ENCODE measurements at places on chromosomes 11 and 22.

DNA sequence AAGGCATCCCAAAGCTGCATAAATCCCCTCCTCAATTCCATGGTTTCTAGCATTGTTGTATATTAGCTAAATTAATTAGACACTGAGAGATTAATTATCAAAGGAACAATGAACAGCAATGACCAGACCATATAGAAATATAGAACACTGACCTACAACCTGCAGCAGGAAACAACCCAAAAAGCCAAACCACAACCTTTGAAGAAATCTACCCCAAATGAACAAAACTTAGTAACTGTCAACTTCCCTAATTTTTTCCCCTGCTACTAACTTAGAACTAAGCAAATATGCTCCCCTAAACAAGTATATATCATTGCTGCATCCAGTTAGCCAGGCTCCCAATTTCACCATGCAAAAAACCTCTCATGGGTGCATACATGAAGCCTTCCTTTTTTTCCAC, 268.0 kb upstream of the ANO3 start:
- no peak for DNase-seq

GRCh38 chr11:107591378-107592230, 657 bp downstream of the ELMOD1 start:
- DNase-seq, result no peak

DNA sequence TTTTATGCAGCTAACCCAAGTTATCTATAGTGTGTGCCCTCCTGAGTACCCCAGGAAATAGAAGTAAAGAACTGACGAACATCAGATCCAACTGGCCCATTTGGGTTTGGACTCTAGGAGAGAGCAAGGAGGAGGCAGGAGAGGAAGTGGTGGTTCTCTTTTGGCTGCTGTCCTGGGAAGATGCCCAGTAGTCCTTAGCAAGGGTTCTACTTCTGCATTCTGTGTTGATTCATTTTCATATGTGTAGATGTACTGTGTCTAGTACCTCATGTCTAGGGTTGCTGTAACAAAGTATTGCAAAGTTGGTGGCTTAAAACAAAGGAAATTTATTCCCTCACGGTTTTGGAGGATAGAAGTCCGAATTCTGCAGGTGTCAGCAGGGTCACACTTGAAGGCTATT, 6.6 kb upstream of the MMP27 start:
- no peak for DNase-seq

DNA sequence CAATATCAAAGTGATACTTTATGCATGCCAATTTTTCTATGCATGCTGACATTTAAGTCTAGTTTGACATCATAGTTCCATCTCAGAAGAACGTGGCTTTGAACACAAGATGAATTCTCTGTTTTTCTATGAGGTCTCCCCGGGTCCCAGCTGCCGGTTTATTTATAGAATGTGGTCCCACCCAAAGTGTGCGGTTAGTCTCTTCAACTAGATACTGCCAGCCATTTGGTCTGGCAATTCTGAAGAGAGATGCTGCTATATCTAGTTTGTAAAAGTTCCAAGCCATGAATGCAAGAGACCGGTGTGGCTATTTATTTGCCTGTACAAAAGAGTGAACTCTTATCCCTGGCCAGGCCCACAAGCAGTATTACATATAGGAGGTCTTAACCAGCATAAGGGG, 9.2 kb downstream of the OR5A2 start:
- DNase-seq, result no peak

DNA sequence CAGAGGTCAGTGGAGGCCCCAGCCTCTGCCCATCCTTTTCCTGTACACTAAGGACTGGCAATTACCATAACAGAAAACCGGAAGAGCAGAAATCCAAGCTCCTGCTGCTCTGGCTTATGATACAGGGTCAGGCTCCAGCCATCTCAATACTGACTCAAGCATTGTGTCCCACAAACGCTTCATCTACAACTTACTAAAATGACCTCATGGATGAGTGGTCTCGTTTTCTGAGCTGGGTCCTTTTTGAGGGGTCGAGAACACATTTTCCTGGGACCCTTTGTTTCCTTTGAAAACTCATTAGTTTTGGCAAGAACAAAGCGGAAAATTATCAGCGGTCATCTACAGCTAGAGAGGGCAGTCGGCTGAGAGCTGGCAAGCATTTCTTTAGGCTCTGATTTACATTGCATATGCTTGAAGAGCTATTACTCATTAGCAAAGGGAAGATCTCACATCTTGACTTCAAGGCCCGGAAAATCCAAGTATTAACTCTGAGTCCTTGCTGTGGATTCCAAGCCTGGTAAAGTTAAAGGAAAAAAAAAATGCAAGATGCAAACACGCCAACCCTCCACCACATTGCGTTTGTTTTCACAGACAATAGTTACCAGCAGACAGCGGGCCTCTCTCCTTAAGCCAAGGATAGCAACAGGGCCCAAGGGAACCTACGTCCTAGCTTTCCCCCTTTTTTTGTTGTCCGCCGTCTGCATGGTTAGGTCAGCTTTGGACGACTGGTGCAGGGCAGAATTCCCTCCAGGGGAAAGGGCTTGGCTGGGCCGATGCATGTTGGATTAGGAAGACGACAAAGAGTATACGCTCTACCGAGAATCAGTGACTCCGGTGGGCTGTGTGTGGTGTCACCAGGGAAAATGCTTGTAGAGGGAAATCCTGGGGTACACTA, 1.8 kb downstream of the TESMIN start:
- no peak for DNase-seq

DNA sequence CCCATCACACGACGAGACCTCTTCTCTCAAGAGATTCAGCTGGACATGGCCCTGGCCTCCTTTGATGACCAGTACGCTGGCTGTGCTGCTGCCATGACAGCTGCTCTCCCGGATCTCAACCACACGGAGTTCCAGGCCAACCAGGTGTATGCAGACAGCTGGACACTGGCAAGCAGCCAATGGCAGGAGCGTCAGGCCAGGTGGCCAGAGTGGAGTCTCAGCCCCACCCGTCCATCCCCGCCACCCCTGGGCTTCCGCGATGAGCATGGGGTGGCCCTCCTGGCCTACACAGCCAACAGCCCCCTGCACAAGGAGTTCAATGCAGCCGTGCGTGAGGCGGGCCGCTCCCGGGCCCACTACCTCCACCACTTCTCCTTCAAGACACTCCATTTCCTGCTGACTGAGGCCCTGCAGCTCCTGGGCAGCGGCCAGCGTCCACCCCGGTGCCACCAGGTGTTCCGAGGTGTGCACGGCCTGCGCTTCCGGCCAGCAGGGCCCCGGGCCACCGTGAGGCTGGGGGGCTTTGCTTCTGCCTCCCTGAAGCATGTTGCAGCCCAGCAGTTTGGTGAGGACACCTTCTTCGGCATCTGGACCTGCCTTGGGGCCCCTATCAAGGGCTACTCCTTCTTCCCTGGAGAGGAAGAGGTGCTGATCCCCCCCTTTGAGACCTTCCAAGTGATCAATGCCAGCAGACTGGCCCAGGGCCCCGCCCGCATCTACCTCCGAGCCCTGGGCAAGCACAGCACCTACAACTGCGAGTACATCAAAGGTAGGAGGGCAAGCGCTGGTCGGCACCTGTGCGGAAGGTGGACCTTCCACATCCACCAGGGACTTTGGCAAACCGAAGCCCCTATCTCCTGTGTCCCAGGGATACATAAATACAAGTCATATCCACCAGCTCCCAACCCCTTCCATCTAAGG, 11.3 kb downstream of the CHRNA10 start:
- no peak for DNase-seq

- DNase-seq, result no peak
These were observed 20.9 kb downstream of the TSKU start for GRCh38 chr11:76803811-76804600.

- no peak for DNase-seq
These were observed 16.7 kb downstream of the SSH3 start for GRCh38 chr11:67320011-67320410.

- DNase-seq, result no peak
These were observed 10.7 kb downstream of the PRAME start for GRCh38 chr22:22548317-22548716.

- DNase-seq, result no peak
These were observed 671.9 kb downstream of the NTM start for GRCh38 chr11:132042296-132042695.

GRCh38 chr11:47186076-47186699, at the start of gene PACSIN3:
TSS of gene PACSIN3 (minus strand) at chr11:47186434. CDS start at chr11:47182727, 3,707 bp downstream.
- DNase-seq, result no peak

- DNase-seq, result peak; percentile 90
These were observed 14.1 kb downstream of the C11orf24 start for GRCh38 chr11:68257477-68258362.

DNA sequence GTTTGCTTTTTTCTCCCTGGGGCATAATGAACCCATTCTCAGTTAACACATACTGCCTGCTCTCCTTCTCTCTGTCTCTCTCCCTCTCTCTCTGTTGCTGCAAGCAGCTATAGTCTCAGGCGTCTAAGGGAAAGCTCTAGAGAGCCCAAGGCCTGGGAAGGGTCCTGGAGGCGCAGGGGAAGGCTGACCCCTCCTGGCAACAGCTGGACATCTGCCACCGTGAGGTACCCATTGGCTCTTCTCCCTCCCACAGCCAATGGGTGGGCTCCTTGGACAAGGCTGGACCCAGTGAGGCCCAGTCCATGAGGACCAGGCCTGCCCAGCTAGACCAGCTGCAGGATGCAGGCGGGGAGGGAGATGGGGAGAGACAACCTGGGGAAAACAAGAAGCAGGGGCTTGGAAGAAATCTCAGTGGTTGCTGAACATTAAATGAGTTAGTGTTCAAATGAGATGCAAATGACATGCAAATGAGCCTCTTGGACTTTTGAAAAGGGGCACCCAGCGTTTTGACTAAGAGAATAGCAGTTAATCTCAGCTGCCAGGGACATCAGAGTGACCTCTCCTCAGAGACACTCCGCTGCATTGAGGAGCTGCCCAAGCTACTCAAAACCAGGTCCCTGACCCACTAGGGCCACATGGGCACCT, 349.7 kb downstream of the BUD13 start:
- DNase-seq, result peak; percentile 73

GRCh38 chr22:50317178-50317577, 9.6 kb downstream of the DENND6B start:
- no peak for DNase-seq

DNA sequence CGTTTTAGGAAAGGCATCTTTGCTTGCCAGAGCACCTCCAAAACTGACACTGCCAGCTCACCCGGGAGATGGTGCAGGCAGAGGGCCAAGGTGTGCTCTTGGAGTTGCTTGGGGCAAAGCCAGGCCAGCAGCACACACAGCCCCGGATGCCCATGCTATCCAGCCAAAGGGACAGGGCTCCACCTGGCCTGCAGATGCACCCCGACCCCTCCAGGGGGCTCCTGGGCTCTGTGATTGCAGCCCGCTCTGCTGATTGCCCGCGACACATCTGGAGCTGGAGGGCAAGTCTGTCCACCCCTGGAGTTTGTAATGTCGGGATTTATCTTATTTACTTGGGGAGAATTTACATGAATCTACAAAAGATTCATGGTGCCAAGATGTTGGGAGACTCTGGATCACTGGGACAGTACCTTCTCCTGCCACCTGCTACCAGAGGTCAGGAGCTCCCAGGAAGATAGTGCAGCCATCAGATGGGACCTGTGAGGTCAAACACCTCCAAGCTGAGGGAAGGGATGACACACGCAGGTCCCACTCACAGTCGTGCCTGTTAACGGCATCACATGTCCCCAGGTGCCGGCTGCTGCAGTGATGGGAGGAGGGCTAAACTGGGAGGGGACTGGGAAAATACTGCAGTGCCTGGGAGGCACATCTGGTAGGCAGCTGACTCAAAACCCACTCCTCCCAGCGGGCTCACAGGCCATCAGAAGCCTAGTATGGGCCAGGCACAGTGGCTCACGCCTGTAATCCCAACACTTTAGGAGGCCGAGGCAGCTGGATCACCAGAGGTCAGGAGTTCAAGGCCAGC, 17.2 kb downstream of the CBX7 start:
- DNase-seq, result peak; percentile 5

DNA sequence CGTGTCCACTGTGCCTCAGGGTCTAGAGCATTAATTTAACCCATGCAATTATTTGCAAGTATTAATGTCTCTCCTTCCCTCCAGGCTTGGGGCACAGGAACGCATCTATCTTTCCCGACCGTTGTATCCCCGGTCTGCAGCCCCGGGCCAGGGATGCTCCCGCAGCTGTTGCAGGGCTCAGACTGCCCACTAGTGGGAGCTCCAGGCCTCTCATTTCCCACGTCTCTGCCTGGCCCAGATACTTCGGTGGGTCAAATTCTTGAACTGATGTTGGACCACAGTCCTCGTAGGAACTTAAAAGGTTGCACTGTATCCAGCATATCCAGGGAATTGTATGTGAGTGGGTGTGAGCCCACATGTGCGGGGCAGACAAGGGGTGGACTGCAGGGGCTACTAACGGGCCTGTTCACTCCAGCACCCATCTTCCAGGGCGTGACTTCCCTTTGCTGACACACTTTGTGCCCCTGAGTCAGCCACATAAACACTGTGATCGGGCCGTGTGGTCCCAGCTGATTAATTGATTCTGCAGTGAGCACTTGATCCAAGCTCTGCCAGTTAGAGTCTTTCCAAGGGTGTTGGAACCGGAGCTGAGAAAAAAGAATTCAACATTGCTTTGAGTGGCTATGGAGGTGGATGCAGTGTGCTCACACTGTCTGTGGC, 451.3 kb downstream of the TBC1D22A start:
- no peak for DNase-seq

Data from NCI-H1092 (cell line).